ENCODE measurements at places on chromosomes 7 and 10. TPM values are rescaled to one million over a fixed set of nuclear protein-coding genes. Genes with fewer than 3 reads are reported as not detected.

DNA sequence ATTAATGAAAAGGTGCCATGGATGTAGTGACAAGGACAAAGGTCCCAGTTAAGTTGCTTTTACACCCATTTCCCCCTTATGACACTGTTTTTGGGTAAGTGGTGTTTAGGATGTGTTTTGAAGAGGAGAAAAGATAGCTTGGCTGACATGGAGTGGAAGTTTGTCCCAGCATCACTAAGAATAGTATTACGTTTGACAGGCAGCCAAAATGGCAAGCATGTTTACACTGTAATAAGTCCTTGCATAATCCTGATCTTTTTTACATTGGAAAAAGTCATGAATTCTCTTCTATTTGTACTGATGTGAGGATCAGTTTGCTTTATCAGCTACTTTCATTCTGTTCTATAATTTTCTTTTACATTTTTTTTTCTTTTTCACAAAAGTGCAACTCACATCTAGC lies 137.8 kb downstream of the CHRM2 start:
- no peak for ATAC-seq

- no peak for ATAC-seq
Observed at GRCh38 chr10:93074147-93074596, 479 bp downstream of the CYP26A1 start.

- ATAC-seq, result no peak
Observed at GRCh38 chr7:25803117-25803887, 348.7 kb upstream of the NFE2L3 start.

DNA sequence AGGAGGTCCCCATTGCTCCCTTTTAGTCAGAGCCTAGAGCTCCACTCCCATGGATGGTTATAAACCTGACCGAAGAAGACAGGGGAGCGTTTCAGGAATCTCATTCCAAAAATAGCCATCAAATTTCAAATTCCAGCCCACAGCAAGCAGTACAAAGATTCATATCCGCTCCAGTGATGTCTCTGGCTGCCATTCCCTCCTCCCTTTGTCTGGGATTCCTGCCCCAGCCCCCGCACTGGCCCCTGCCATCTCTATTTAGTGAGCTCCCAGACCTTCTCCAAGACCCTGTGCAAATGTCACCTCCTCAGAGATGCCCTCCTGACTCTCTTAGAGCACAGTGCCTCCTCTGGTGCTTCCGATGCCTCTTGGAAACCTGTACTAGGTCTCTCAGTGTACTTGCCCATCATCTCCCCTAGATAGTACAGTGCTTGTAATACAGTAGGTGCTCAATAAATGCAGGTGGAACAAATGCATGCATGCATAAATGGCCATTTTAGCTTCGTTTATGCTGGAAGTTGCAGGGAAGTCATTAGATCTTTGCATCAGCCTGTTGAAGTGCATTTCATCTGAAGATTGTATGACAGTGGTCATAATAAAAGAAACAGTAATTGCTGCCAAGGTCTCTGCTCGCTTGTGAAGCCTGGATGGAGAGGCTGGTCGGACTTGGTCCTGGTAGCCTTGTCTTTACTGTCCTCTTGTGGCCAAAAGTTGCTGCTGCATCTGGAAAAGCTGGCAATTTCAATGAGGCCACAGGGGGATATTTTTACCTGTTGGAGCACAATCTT lies 32.0 kb upstream of the HABP2 start:
- peak; percentile 82 for ATAC-seq

GRCh38 chr7:37514497-37514896 lies 65.8 kb upstream of the ELMO1 start:
- no peak for ATAC-seq

DNA sequence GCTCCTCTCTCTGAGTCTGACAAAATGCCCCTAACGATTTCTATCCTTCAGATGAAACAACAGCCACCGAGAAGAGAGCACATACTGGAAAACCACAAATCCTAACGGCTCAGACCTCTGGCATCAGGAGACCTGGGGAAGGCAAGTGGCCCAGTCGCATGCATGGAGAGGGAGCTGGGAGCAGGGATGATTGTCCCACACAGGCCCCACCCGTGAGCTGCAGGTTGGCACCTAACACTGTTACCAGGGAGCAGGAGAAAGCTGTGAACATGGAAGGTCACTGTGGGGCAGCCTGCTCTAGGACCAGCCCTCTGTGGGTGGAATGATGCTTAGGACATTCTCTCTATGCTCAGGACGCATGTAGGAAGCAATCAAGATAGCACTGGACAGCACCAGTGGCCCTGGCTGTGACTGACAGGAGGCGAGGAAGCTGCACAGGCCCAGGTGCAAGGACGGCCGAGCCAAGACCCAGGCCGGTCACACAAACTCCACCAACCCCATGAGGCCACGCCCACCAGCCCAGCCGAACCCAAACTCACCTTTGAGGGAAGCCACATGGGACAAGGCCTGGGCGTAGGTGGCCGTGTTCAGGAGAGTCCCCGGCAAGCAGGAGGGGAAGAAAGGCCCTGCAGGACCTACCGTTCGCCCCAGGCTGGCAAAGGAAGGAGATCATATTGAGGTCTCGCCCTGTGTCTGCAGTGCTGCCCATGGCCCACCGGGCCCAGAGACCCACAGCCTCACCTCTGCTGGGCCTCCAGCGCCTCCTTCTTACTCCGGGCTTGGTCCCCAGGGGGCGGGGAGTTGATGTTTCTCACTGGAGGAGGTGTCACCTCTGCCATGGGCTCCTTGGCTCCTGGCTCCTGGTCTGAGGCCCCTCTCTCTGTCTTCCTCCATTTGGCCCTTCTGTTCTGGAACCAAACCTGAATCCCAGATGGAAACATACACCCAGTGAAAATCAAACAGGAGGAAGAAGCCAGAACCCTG lies 9.7 kb downstream of the DRGX start:
- no peak for ATAC-seq

- no peak for ATAC-seq
Observed at GRCh38 chr7:19834566-19834965, 61.1 kb upstream of the TMEM196 start.

DNA sequence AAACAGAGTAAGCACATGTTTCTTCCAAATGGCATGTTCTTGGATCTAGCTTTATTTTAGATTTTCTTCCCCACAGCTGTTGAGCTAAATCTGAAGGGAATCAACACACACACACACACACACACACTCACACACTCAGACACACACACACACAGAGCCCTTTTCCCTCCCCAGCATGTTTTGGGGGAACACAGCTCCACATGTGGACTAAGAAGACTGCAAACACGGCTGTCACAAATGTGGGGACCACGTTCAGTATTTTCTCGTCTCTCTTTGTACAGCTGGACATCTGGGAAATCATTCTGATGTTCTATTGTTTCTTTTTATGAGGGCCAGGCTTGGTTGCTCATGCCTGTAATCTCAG lies 116.3 kb downstream of the ABLIM1 start:
- no peak for ATAC-seq

DNA sequence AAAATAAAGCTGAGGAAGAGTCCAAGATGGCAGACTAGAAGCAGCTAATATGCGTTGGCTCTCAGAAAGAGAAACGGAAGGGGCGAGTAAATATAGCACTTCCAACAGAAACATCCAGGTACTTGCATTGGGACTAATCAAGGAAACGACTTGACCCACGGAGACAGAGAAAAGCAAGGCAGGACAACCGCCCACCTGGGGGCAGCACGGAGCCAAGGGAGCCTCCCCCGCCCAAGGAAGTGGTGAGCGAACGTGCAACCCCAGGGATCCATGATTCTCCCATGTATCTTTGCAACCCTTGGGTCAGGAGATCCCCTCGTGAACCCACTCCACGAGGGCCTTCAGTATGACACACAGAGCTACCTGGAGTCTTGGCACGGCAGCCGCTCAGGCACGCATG lies 45.4 kb upstream of the GRM3 start:
- no peak for ATAC-seq

GRCh38 chr7:31253532-31253931 lies 87.0 kb downstream of the NEUROD6 start:
- no peak for ATAC-seq

DNA sequence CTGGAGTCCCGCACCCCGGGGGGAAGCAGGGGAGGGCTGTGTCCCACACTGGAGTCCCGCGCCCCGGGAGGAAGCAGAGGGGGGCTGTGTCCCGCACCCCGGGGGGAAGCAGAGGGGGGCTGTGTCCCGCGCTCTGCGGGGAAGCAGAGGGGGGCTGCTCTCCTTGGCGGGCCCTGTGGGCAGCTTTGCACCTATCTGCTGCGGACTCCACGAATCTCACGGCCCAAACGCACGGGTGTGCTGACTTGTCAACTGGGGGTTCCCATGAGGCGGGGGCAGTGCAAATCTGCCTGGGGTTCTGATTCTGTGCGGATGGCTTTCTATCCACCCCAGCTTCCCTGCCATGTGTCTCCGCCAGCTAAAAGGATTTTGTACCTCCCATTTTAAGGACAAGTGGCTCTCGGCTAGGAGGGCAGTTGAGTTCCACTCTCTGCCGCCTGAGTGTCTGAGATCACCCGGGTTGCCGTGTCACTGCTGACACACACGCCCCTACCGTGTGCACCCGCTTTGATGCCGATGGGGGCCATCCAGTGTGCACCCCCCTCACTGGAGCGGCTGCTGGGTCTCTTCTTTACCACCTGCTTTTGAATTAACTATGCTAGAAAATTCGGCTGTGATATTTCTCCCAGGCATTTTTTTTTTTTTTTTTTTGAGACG lies 20.5 kb downstream of the GPER1 start:
- ATAC-seq, result no peak

- ATAC-seq, result peak; percentile 91
Observed at GRCh38 chr7:157474685-157475084, 137.9 kb downstream of the DNAJB6 start.

DNA sequence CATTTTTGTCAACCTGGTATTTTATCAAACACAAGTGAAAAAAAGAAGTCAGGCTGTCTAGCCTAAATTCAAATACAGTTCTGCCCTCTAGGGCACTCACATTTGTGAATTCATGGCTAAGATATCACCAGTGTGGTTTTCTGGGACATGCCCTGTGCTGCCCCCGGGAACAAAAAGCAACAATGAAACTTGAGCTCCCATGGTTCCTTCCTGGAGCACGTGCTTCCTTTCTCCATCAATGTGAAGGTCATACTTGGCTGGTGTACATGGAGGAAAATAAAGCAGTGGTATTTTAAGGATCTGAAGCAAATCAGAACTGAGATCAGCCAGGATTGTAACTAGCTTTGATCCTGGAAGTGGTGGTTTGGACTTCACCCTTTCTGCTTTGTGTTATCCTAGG lies 128.9 kb upstream of the FRMD4A start:
- ATAC-seq, result no peak

DNA sequence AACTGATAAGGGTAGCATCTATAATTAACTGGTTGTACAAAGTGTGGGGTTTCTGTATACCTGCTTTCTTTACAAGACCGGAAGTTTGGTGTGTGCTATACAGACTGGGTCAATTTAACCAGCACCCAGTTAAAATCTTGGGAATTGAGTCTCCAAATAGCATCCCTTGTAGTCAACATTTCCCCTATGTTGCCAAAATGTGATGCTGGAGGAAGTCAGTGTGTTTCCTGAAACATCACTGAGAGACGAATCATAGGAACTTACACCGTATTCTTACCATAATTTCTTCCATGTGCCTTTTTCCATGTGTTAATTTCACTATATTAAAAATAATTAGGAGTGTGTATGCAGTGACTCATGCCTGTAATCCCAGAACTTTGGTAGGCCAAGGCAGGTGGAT lies 1.7 kb downstream of the AKR1C4 start:
- no peak for ATAC-seq

DNA sequence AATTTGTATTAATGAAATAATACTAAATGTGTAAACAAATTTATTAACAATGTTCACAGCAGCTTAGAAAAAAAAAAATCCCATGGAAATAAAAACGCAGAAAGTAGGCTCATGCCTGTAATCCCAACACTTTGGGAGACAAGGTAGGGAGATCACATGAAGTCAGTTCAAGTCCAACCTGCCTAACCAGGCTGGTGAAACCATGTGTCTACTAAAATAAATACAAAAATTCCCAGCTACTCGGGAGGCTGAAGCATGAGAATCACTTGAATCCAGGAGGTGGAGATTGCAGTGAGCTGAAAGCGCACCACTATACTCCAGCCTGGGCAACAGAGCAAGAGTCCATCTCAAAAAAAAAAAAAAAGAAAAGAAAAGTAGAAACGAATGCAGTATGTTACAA lies 36.2 kb downstream of the LARP4B start:
- ATAC-seq, result no peak

GRCh38 chr10:46220872-46221538 lies 65.8 kb upstream of the ANTXRL start:
- ATAC-seq, result no peak

- no peak for ATAC-seq
Observed at GRCh38 chr7:4612237-4612636, 69.9 kb upstream of the FOXK1 start.

DNA sequence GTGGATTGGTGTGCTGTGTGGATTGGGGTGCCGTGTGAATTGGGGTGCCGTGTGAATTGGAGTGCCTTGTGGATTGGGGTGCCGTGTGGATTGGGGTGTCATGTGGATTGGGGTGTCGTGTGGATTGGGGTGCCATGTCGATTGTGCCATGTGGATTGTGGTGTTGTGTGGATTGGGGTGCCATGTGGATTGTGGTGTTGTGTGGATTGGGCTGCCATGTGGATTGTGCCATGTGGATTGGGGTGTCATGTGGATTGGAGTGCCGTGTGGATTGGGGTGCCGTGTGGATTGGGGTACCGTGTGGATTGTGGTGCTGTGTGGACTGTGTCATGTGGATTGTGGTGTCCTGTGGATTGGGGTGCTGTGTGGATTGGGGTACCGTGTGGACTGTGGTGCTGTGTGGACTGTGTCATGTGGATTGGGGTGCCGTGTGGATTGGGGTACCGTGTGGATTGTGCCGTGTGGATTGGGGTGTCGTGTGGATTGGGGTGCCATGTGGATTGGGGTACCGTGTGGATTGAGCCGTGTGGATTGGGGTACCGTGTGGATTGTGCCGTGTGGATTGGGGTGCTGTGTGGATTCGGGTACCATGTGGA lies 120.6 kb upstream of the NPS start:
- ATAC-seq, result no peak

Gene ADAMTS14
- 0.32 TPM for total RNA-seq

Gene FRG2B
- total RNA-seq, result not detected

Gene CD36
- total RNA-seq, result 0.31 TPM

Gene ENTPD1
- total RNA-seq, result 3.6 TPM

Gene KIFBP
- total RNA-seq, result 32.1 TPM

Gene CTAGE4
- 0.19 TPM for total RNA-seq

Gene ZNF488
- 1.3 TPM for total RNA-seq

All from motor neuron (in vitro differentiated cells).